ENCODE measurements at places on chromosomes 11 and 22.

DNA sequence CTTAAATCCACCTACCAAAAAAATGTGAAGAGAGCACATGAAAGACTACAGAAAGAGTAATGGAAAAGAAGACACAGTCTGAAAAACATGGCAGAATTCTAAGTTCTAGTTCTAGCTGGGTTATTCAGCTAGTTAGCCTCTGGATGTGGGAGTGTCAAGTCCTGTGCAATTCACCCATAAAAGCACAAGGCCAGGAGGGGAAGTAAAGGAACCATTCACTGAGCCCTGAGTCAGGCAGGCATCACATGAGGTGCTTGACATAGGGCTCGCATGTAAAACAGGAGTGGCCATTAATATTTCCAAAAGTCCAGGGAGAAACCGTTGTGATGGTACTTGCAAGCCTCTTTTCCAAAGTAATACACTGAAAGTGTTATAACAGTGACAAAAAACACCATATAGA is 103.7 kb downstream of the GAB2 start:
- no peak for DNase-seq

DNA sequence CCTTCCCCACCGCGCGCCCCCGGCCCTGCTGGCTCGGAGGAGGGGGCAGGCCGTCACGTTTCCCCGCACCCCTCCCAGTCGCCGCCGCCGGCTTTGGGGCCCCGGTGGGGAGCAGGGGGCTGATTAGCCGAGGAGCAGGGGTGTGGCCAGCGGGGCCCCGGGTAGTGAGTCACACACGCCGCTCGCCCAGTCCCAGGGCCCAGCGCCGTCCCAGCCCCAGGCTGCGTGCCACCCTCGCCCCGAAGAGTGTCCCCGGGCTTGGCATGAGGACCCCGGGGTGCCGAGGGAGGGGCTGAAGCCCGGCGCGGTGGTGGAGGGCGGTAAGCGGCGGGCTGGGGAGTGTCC is 34.4 kb downstream of the PRDM11 start:
- no peak for DNase-seq

GRCh38 chr11:72758304-72758689 is 6.1 kb upstream of the ARAP1 start:
- DNase-seq: no peak

- DNase-seq: no peak
Observed at GRCh38 chr11:117515892-117516787, 188.5 kb downstream of the CEP164 start.

- DNase-seq: no peak
Observed at GRCh38 chr11:102422817-102423712, 29.5 kb downstream of the TMEM123 start.

GRCh38 chr22:43060183-43060582 is 29.0 kb downstream of the TTLL1 start:
- no peak for DNase-seq

DNA sequence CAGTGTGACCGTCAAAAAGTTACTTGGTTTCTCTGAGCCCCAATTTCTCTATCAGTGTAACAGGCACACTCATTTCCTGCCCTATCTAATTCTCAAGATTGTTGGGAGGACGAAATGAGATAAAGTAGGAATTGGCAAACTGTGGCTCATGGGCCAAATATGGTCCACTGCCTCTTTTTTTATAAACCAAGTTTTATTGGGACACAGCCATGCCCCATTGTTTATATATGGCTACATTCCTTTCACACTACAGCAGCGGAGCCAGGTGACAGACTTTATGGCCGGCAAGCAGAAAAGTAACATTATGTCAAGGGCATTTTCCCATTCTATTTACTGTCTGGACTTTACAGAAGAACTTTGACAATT is 116.7 kb upstream of the TIMP3 start:
- no peak for DNase-seq

DNA sequence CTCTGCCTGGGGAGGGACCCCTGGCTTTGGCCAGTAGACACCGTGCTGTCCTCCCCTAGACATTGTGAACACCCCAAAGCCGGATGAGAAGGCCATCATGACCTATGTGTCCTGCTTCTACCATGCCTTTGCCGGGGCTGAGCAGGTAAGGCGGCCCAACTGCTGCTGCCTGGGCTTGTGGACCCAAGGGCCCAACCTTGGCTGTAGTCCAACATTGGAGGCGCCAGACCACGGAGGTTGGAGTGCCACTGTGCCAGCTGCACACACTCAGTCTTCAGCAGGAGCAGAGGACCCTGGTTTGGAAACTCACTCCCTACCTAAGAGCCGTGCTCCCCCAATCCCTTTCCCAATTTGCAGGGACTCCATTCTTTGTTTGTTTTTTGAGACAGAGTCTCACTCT is 9.4 kb downstream of the ACTN3 start:
- DNase-seq: no peak

DNA sequence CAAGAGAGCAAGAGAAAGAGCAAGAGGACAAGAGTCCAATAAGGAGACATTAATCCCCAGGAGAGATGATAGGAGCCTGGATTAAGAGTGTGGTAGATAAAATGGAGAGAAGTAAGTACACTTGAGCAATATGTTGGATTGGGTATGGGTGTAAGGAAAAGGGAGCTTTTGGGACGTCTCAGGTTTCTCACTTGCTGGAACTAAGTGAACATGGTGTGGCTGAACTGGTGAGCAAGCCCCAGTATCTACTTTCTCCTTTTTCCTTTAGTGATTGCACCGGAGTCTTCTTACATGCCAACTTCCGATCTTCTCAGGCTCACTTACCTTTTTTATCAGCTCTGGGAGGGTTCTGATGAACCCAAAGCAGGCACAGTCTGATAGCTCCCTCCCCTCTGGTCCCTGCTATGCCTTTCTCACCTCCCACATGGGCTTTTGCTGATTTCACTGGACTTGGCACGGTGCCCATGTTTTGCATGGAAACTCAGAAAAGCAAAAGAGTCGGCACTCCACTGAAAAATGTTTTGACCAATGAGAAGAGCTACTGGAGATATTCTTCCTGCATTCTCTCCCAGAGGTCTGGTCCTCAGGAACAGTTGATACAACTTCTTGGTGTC is 14.5 kb upstream of the APLNR start:
- DNase-seq: no peak

GRCh38 chr11:11935536-11935935 is 72.9 kb downstream of the DKK3 start:
- no peak for DNase-seq

- DNase-seq: no peak
Observed at GRCh38 chr11:118635237-118635591, 27.8 kb downstream of the PHLDB1 start.

DNA sequence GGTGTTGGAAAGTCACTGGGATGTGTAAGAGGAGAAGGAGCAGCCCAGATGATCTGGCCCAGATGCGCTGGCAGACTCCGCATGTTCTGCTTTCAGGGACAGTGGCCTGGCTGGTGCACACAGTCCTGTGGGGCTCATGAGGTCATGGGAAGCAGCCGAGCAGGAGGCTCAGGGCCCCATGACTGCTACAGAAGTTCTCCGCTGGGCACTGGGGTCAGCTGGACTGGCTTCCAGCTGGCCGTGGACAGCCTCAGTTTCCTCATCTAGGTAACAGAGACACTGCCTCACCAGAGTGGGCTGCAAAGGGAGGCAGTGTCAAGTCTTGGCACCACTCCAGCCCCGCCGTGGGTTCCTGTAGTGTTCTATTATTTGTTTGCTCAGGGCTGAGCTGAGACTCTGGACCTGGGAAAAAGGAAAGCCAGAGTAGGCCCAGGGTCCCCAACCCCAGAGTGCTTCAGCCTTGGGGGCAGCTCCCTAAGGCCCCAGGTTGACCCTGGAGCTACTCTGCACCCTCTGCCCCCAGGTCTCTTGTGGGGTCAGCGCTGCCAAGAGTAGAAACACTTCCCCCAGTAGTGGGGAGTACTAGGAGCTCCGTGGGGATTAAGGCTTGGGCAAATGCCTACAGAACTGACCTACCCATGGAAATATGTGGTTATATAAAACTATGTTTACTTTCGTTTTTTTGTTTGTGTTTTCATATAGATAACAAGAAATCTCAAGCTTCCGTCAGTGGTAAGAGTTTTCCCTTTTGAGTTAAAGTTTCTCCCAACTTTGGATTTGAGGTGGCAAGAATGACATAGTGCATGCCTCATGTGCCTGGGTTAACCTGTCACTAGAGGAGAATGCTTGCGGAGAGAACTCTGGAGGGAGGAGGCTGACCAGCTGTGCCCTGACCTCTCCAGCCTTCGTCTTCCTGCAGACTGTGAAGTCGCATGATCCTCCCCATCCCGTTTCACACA is 45.3 kb downstream of the MED15 start:
- no peak for DNase-seq

DNA sequence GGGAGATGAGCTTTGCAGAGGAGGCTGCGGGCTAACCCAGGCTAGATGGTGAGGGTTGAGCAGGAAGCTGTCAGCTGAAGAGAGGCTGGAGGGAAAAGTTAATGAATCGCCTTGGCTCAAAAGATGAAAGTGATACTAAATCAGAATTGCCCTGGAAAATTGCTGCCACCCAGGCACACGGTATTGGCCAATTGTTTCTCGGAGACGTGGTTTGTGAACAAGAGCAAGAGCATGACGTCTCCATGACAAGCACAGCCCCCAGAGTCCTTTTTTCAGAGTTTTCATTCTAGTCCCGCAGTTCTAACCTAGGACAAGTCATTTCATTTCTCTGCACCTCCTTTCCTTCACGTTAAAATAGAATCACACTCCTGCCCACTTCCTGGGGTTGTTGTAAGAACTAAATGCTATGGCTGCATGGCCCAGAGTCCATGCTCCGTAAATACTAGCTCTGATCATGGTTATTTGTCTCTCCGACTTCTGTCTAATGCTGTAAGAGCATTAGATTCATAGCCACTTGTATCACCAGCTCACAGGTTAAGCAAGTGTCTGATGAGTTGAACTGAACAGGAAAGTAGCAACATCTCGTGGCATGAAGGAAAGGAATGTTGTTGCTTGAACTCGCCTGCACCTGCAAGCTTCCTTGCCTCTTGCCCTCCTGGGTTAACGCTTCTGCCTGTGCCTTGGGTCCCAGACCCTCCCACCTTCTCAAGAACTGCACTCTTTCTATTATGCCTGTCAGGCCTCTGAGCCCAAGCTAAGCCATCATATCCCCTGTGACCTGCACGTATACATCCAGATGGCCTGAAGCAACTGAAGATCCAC is 33.8 kb upstream of the NUP50 start:
- no peak for DNase-seq

DNA sequence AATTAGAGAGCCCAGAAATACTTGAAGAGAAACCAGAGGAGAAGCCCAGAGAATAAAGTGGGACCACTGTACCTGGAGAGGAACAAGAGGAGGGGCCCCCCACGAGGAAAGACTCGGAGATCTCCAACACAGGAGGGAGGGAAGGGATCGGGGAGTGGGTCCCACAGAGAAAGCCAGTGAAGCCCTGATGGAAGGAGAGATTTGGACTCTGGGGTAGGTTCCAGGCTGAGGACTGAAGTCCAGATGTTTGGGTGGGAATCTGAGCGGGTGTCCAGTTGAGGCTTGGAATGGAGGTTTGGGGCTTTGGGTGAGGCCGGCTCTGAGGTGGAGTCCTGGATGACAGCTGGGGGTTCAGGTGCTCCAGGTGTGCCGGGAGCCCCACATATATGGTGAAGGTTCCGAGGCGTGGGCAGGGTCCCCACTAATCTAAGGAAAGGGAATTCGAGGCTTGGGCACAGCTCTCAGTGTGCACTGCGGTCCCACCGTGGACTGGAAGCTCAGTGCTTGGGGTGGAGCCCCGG is 32.6 kb downstream of the PDE2A start:
- DNase-seq: no peak

- no peak for DNase-seq
Observed at GRCh38 chr11:121575250-121575962, 122.6 kb upstream of the SORL1-AS1 start.

- no peak for DNase-seq
Observed at GRCh38 chr11:122981388-122982264, at the start of gene BSX. BSX (minus strand) TSS chr11:122981834; CDS start chr11:122981671, 163 bp downstream.

GRCh38 chr11:65850217-65851082 is 7.5 kb downstream of the CFL1 start:
- DNase-seq: no peak

DNA sequence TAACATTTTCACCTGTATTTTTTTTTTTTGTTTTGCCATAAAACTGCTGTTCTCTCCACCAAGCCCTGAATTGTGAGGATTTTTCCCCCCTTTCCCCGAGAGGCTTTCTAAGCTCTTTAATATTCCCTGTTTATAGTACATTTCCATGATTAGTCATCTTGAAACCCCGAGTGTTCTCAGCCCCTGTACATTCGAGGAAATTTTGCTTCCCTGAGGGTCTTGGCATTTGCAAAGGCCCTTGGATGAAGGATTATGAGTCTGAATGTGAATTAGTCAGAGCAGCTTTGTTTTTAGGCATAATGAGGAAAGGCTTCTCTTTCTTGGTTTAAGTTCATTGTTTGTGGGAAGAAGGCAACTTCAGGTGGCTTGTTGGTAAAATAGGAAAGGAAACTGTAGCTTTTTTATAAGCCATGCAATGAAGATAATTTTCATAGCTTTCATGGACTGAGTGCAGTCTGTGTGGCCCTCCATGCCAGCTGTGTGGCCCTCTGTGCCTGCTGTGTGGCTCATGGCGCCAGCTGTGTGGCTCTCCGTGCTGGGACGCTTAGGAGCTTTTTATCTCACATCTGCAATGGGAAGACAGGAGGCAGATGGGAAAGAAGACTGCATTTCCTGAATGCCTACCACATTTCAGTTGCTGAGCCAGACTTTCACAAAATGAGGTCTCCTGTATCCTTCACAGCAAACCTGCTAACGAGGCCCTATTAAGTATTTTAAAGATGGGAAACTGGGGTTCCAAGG is 129.0 kb downstream of the TEAD1 start:
- no peak for DNase-seq

DNA sequence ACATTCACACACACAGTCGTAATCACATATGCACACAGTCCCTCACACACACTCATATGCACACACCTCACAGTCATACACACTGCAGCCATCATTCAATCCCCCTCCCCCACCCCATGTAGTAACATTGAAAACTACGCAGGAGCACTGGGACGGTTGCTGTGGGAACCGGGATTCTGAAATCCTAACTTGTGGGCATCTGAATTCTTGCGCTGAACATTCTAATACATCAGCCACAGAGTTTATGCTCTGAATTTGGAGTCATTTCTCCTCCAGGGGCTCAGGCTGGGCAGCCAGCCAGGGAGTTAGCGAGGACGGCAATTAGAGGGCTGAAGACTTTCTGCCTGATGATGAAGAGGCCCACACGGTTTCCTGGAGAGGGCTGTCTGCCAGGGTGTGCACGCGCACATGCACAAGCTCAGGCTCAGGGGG is 32.7 kb downstream of the CD6 start:
- no peak for DNase-seq

DNA sequence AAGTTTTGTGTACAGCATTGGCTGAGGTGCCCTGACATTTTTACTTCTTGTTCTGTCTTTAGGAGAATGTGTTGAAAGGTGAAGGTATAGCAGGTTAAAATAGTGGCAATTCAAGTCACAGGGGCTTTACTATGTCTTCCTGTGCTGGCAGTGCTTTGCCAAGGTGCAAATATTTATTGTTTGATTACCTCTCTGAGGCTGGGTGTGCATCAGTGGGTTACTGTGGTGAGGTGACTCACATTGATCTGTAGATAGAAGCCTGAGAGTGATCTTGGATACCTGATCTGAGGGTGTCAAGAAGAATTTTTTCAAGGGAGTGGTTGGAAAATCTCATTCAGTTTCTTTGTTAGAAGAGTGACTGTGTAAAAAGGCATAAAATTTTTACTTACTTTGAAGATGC is 90.0 kb downstream of the ARHGAP42 start:
- no peak for DNase-seq

GRCh38 chr11:61812736-61813411 is 3.9 kb downstream of the FADS1 start:
- no peak for DNase-seq

GRCh38 chr22:28980326-28980725 is 81.3 kb downstream of the C22orf31 start:
- DNase-seq: no peak

- DNase-seq: no peak
Observed at GRCh38 chr11:118046051-118046963, 30.6 kb upstream of the TMPRSS4 start.

Measured in NCI-H1436 treated with DMSO at 0.1 percent for 48 hours (cell line).